ENCODE measurements at places on chromosomes 1 and 21. TPM values are rescaled to one million over a fixed set of nuclear protein-coding genes. Genes with fewer than 3 reads are reported as not detected.

Gene PLPP3
- 42.2 TPM for polyA plus RNA-seq

Gene EDEM3
- polyA plus RNA-seq = 4.8 TPM

Gene B3GALT2
- 1.2 TPM for polyA plus RNA-seq

Gene RGS13
- not detected for polyA plus RNA-seq

Gene SPRR1A
- polyA plus RNA-seq = not detected

Gene FUBP1
- polyA plus RNA-seq = 212 TPM

Gene SYNC
- polyA plus RNA-seq = not detected

Gene ELF3
- polyA plus RNA-seq = 10.9 TPM
